ENCODE measurements at places on chromosomes 5 and 9.
A peak's percentile ranks its signal among the peaks of the same experiment; 100 is the strongest.

- no peak for DNase-seq
These were observed 225.5 kb upstream of the TRIM32 start for GRCh38 chr9:116461632-116462031.

DNA sequence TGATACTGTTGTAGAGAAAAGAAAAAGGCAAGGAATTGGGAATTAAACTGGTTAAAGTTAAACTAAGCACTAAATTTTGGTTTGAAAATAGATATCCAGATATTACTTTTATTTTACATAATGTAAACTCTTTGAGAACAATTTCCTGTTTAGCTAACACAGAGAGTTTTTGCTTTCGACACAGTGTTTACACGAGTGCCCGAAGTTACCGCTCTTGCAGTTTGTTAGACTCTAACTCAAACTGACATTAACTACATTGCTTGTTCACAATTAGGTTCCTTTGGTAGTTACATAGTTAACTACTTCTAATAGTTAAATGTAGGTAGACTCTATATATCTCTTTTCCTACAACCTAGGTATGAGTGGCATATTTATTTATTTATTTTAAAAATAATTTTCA, 117.1 kb upstream of the CHD1 start:
- DNase-seq: no peak

GRCh38 chr5:153900703-153901395, 137.9 kb downstream of the FAM114A2 start:
- no peak for DNase-seq

DNA sequence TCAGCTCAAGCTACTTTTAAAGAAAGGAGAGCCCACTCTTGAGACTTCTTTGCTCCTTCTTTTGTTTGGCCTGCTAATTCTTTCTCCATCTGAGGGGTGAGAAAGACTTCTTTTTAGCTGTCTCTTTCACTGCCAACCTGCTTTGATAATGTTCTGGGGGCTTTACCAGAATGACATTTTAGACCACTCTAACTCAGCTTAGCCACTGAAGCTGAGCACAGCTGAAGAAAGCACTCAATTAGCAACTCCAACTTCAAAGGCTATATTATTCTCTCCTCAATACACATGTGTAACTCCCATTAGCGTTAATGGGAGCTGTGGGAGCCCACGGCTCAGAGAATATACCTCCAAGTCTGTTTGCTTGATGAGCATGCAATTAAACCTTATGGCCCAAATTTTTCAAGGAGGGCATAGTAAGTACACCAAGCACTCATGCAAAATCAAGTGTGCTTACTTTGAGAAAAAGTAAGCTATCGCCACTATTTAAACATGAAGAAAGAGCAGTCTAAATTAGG, 815.4 kb upstream of the DMAC1 start:
- DNase-seq: no peak

GRCh38 chr9:16515207-16515606, 355.3 kb downstream of the BNC2 start:
- no peak for DNase-seq

DNA sequence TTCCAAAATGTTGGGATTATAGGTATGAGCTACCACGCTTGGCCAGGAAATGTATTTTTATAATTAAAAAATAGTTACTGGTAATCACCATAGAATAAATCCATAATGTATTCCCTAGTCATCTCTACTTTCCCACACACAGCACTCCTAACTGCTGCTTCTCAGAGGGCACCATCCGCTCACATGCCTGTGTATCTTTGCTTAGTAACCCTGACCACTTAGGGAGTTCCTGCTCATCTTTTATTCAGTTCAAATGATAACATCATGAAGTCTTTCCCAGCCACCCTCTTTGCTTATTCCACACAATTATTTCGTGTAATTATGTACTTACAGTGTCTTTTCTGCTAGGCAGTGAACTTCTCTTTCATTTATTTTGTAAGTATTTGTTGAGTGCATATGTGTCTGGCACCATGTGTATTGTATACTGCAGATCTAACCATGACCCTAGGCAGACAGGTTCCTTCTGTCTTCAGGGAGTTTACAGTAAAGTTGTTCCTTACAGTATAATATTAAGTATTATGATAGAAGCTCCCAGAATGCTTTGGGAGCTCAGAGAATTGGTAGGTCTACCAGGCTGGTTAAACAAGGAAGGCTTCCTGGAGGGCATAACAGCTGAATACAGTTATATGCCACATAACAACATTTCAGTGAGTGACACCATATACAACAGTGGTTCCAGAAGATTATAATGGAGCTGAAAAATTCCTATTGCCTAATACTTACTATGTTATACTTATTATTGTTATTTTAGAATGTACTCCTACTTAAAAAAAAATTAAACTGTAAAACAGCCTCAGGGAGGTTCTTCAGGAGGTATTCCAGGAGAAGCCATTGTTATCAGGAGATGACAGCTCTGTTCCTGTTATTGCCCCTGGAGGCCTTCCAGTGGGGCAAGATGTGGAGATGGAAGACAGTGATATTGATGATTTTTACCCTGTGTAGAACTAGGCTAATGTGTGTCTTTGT, 39.2 kb downstream of the DCAF10 start:
- DNase-seq: no peak

- DNase-seq: peak; percentile 59
These were observed 65.3 kb upstream of the EGFLAM start for GRCh38 chr5:38193015-38193581.

GRCh38 chr5:150512368-150512747, 4.4 kb downstream of the NDST1 start:
- DNase-seq: no peak

- no peak for DNase-seq
These were observed 75.8 kb downstream of the FGF18 start for GRCh38 chr5:171495122-171495700.

GRCh38 chr5:39319395-39319794, 44.9 kb downstream of the C9 start:
- no peak for DNase-seq

- peak; percentile 4 for DNase-seq
These were observed 110.6 kb downstream of the PAM start for GRCh38 chr5:102865510-102866236.

- no peak for DNase-seq
These were observed 600.4 kb downstream of the EBF1 start for GRCh38 chr5:158499075-158499891.

DNA sequence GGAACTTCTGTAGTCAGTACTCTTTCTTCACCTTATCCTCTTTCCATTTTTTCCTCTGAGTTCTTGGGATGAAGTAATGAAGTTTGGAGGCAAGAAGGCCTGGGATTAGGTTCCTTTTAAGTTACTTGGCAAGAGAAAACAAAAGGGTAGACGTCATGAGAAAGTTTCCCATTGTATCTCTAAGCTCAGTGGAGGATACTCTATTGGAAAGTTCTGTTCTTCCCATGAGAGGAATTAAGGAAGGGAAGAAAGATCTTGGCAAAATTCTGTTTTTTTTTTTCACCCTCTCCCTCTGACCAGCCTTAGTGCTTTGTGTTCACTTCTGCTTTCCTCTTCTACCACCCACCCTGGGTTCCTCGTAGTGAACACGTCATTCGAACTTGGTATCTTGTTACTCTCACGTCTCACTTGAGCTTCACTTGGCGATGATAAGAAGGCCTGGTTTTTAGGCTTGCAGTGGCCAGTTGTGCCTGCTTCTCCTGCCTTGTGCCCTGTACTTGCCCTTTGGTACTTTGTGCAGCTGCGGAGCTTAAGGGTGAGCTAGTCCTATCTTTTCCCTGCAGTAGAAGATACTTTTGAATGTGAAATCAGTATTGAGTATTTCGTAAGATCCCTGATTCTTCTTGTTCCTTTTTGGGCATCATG, 67.0 kb downstream of the ARHGAP26 start:
- no peak for DNase-seq

- DNase-seq: no peak
These were observed 145.8 kb downstream of the TENT4A start for GRCh38 chr5:6859023-6859422.

Measured in stimulated activated CD4-positive, alpha-beta T cell treated with anti-CD3 and anti-CD28 coated beads, TNF-alpha, amount 100 ng/mL, for 24 hours (primary cell).